ENCODE measurements at places on chromosomes 4 and X. TPM values are rescaled to one million over a fixed set of nuclear protein-coding genes. Genes with fewer than 3 reads are reported as not detected.

FABP2 gene
- total RNA-seq = not detected

TLR3 gene
- total RNA-seq = not detected

CHRDL1 gene
- total RNA-seq = 17.8 TPM

LDB2 gene
- 0.82 TPM for total RNA-seq

MXRA5 gene
- total RNA-seq = 2.0 TPM

DNA sequence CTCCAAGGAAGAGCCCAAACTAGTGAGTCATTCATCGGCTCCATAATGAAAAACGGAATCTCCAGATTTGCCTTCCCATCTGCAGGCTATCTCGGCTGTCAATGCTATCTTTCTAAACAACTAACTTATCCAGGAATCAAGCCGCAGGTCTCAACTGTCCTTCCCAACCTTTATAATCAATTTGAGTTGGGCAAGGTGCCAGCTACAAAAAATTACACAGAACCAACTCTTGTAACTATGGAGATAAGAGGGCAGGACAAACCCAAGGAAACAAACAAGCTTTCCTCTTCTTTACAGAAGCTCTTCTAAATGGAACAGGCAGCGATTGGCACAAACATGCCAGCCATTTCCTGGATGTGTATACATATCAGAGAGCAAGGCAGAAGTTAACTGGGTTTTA, 61.2 kb upstream of the RAI2 start:
- no peak for DNase-seq

GRCh38 chr4:43337707-43338106, 445.2 kb downstream of the GRXCR1 start:
- no peak for DNase-seq

Data from progenitor cell of endocrine pancreas (in vitro differentiated cells).